ENCODE measurements at places on chromosomes 4 and X.

- no peak for DNase-seq
These were observed 16.2 kb downstream of the GATB start for GRCh38 chr4:151744614-151745013.

DNA sequence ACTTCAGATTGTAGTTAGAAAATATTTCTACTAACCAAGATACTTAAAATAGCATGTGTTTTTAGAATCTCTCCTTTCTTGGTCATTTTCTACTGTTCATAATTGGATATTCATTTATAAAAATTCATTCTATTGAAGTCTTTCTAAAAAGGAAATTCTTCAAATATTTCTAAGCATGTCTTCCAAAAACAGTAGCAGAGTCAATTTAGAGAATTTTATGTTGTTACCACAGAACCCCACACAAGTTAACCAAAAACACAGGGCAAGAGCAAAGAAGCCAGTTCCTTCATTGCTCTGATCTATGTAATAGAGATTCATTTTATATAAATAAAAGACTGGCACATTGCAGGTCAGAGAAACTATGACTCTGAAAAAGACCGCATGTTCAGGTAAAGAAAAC lies 345.1 kb upstream of the PITX2 start:
- DNase-seq, result no peak

DNA sequence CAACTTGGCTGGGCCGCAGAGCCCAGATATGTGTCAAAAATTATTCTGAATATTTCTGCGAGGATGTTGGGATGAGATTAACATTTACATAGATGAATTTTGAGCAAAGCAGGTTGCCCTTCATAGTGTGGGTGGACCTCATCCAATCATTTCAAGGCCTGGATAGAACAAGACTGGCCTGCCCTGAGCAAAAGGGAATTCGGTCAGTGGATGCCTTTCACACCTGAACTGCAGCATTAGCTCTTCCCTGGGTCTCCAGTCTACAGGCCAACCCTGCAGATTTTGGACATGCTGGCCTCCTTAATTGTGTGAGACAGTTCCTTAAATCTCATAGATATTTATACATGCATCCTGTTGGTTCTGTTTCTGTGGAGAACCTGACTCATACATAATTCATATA lies 32.4 kb upstream of the SLC10A4 start:
- DNase-seq, result no peak

DNA sequence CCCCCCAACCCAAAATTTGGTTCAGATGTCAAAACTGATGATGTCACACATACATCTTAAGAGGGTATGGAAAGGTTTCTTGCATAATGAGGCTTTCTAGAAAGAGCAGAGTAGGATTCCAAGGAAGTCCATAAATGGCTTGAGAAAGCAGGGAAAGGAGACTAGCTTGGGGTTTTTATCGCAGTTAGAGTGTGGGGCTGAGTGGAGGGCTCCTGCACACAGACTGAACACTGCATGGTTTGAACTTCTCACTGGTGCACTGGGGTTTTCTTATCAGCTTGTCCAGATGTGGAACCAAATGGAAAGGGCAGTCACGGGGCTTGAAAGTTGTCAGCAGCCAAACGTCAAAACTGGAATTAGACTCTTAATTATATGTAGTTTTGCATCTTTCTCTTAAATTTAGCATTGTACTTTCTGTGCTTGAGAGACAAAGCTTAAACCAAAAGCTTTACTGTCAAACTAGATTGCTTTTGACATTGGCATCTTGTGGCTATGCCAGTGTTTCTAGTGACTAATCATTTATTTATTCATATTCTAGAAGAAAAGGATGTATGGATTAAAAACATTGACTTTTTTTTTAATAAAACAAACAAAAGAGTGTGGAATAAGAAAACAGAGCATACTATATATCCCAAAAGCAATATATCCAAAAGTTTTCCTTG lies 78.3 kb upstream of the STIM2 start:
- DNase-seq, result no peak

DNA sequence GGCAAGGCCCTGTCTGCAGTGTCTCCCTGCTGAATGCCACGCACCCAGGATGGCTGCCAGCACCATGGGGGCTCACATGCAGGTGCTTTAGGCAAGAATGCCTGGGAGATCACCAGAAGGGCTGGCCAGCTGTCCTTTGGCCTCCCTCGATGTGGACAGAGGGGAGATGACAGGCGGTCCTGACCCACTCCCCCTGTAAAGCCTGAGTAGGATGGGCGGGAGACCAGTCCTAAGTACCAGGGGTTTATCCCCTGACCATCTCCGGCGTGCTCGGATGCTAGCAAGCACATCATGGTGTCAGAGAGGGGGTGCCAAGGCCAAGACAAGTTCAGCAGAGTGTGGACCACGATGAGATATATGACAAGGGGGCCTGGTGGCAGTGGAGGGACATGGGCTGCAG lies 5.3 kb downstream of the PDZD4 start:
- no peak for DNase-seq

DNA sequence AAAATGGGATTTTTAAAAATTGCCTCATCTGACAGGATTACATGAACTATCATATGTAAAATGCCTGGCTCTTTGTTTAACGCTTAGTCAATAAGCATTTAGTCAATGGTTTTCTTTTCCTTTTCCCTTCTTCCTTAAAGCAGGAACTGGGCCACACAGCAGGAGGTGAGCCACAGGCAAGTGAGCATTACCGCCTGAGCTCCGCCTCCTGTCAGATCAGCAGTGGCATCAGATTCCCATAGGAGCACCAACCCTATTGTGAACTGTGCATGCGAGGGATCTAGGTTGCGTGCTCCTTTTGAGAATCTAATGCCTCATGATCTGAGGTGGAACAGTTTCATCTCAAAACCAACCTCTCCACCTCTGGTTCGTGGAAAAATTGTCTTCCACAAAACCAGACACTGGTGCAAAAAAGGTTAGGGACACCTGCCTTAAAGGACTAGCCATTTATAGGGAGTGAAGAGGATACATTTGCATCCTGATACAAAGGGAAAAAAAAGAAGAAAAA lies 306.1 kb downstream of the FBXW7 start:
- no peak for DNase-seq

GRCh38 chr4:140243278-140243753 lies 89.3 kb upstream of the MAML3 start:
- DNase-seq, result peak; percentile 11

- DNase-seq, result no peak
These were observed 28.8 kb upstream of the NSUN7 start for GRCh38 chr4:40720916-40721315.

DNA sequence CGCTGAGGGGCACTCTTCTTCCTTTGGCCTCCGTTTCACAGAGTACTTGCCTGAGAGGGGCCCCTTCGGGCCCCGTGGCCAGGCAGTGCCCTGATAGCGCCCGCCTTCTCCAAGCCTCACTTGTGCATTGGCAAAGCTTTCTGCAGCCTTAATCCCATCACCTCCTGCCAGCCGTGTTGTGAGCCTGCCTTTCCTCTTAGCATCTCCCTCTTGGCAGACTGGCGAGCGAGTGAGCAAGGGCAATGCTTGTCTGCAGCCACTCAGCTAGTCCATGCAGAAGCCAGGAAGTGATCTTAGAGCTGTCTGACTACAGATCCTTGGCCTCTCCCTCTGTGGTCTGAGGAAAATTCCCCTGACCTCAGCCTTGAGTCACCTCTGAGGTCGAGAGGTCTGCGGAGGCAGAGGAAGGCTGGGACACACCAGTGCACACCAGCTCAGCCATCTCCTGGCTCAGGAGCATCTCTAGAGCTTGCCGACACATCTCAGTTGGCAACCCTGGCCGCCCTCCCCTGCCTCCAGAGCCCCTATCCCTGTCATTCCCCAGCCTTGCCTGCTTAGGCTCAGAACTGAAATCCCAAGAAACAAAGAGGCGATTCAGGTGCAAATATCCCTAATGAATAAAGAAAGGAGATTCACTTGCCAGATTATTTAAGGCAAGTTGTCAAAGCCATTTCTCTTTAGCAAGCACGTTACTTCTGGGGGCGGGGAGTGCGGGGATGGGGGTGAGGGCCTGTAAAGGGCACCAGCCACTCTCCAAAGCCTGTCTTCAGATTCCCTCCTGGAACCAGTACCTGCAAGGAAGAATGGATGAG lies 143.5 kb upstream of the MAMLD1 start:
- no peak for DNase-seq

DNA sequence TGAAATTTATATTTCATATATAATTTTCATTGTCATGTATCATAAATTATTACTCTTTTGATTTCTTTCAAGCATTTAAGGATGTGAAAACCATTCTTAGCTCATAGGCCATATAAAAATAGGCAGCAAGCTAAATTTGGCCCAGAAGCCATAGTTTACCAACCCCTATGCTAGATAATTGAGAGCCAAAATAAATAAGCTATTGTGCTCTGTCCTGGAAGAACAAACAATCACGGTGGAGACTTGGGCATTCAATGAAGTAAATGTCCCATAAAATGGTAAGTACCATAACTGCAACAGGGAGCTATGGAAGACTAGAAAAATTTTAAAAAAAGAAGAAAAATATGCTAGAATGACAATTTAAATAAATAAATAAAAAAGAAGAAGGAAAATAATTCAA lies 60.9 kb upstream of the PACRGL start:
- DNase-seq, result no peak

GRCh38 chrX:150405576-150405975 lies 42.5 kb downstream of the MAMLD1 start:
- DNase-seq, result no peak

DNA sequence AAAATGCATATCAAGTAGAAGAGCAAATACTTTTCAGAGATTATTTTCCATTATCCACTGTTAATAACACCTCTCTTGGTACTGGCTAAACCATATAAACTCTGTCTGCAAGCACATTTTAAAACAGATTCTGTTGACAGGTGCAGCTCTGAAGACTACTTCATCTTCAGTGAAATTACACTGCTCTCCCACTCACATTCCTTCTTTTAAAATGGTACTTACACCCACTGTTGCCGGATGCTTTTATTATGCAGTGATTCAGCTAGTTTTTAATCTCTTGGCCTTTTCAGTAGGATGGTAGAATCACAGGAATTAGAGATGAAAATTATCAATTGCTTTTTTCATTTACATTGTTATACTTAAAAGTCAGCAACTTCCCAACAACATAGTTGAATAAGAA lies 381.6 kb downstream of the GASK1B start:
- DNase-seq, result no peak
